Stimulated activated CD4-positive, alpha-beta T cell treated with anti-CD3 and anti-CD28 coated beads, Interleukin-15, amount 100 ng/mL, for 48 hours (primary cell): ENCODE measurements at places on chromosomes 5 and 9.

DNA sequence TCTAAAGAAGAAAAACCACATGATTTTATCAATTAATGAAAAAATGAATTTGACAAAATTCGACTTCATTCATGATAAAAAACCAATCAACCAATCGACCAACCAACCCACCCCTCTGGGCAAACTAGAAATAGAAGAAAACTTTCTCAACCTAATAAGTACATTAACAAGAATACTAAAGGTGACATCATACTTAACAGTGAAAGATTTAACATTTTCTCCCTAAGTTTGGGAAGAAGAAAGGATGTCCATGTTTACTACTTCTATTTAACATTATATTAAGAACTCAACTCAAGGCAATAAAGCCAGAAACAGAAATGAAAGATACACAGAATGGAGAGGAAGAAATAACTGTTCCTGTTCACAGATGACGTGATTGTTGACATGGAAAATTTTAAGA is 476.1 kb upstream of the MEF2C start:
- no peak for DNase-seq

DNA sequence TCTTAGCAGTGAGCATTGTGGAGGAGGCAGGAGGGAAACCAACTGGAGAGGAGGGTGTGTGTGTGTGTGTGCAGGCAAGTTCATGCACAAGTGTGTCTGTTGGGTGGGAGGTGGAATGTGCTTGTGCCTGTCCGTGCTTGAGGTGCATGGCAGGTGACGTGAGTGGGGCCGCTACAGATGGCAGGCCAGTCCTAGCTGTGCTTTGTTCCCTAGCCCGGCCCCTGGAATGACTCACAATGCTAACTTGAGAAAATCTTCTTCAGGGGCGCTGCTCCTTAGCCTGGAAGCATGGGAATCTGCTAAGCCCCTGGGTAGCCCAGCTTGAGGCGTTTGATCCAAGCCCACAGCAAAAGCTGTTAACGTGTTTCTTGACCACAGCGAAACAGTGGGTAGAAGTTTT is 25.0 kb upstream of the DMRT2 start:
- DNase-seq, result no peak

GRCh38 chr5:35762368-35762767 is 94.3 kb upstream of the IL7R start:
- DNase-seq, result no peak

DNA sequence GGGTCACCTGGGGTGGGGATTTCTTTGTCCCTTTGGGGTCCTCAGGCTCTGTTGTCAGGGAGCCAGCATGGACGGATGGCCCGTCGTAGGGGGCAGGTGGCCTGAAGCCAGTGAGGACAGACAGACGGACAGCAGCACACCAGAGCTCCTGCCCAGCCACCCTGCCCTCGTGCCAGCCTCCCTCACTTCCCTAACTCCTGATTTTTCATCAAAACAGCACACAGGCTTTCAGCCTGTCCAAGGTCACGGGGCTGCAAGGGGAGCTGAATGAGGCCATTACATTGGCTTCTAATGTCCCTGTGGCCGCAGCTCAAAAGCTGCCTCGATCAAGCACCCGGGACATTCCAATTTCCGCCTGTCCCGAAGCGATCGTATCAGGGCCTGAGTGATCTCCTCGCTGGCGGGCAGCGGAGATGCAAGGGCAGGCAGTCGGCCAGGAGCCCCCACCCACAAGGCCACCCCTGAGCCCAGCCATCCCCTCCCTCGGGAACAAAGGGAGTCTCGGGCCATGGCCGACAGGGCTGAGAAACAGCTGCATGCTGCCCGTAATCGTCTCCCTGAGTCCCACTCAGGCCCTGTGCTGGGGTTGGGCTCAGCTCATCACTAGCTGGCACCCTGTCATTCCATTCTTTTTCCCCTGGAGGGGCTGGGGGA is 50.5 kb upstream of the RNU6ATAC start:
- no peak for DNase-seq

DNA sequence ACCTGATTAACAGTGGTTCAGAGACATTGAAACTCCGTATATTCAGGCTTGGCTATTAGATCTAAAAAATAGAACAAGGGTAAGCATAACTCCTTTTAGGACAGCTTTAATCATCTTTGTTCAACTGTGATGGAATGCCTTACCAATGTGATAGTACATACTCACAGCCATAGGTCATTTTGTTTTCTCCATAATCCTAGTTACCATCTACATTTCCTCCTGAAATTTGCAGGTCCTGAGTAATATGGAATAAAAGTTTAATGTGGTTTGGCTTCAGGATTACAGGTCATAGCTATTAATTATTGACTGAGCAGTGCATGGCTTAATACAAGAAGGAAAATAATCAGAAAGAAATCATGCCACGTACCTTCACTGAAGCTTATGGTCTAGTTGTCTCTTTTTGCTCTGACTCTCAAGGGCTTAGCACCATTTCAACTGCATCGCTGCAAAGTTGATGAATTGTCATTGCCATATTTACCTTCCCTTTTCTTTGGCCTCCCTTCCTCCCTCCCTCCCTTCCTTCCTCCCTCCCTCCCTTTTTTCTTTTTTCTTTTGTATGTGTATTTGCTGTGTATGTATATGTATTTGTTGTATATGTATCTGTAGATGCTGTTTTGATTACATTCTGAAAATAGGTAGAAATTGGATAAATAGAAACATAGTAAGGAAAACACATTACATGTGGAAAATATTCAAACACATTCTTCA is 250.9 kb upstream of the ZNF608 start:
- no peak for DNase-seq

- no peak for DNase-seq
These were observed 366.8 kb downstream of the ARRDC3 start for GRCh38 chr5:91016322-91016721.

- DNase-seq, result no peak
These were observed 140.7 kb downstream of the MTX3 start for GRCh38 chr5:79850316-79850822.

DNA sequence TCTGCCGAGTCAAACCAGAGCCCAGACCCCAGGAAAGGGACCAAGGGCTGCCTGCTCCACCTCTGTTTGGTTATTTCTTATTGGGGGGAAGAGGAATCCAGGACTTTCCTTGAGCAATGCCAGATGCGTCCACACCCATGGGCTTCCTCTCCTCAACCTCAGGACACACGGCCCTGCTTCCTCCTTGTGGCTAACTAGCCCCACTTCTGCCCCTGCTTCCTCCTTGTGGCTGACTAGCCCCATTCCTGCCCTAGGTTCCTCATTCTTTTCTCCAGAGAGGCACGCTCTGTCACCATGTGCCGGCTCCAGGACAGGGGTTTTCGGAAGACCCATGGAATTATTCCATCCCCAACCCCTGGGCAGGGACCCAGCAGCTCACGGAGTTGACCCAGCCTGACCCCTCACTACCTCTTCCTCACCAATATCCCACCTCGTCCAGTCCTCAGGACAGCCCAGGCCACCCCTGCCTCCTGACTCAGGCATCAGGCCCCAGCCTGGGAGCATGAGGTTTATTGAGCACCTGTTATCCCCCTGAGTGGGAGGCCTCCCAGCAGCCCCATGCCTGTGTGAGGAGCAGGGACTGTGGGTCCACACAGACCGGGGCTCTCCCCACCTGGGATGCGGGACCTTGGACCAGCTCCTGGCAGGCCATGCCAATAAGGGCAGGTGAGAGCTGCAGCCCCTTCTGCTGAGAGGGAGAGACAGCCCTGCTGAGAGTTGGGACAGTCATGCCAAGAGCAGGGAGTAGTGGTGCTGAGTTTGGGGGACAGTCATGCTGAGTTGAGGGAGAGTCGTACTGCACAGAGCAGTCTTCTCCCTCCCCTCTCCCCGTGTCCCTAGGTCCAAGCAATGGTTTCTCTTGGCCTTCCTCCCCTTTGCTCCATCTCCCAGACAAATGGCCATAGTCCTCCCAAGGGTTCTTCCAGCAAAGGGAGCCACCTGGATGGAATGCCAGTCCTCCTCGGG is 11.8 kb upstream of the FCN1 start:
- no peak for DNase-seq

- DNase-seq, result no peak
These were observed 385.7 kb downstream of the BNC2 start for GRCh38 chr9:16484744-16485143.

DNA sequence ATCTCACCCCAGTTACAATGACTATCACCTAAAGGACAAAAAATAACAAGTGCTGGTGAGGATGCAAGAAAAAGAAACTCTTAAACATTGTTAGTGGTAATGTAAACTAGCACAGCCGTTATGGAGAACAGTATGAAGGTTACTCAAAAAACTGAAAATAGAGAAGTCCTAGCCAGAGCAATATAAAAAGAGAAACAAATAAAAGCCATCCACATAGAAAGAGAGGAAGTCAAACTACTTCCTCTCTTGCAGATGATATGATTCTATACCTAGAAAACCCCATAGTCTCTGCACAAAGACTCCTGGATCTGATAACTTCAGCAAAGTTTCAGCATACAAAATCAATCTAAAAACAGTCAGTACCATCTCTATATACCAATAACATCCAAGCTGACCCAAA is 221.5 kb upstream of the FAM174A start:
- no peak for DNase-seq

DNA sequence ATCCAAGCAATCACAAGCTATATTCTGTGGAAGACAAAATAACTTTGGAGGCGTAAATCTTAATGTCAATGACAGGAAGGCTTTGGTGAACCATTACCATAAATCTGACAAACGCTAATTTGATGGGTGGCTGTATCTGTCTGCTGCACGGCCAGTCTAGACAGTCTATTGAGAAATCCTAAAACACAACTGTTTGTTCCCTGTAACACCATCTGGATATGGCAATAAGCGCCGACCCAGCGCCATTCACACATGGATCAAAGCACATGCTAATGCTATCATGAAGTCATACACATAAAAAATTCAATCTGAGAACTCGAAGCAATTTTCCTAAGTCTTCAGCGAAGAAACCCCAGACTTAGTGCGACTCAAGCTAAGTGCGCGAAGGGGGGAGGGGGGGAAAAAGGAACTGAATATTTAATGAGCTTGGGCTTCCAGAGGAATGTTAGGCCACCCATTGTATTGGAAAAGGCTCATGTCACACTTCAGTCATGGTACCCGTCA is 95.1 kb downstream of the ARL15 start:
- no peak for DNase-seq

GRCh38 chr5:86970361-86970760 is 297.3 kb upstream of the RASA1 start:
- no peak for DNase-seq

DNA sequence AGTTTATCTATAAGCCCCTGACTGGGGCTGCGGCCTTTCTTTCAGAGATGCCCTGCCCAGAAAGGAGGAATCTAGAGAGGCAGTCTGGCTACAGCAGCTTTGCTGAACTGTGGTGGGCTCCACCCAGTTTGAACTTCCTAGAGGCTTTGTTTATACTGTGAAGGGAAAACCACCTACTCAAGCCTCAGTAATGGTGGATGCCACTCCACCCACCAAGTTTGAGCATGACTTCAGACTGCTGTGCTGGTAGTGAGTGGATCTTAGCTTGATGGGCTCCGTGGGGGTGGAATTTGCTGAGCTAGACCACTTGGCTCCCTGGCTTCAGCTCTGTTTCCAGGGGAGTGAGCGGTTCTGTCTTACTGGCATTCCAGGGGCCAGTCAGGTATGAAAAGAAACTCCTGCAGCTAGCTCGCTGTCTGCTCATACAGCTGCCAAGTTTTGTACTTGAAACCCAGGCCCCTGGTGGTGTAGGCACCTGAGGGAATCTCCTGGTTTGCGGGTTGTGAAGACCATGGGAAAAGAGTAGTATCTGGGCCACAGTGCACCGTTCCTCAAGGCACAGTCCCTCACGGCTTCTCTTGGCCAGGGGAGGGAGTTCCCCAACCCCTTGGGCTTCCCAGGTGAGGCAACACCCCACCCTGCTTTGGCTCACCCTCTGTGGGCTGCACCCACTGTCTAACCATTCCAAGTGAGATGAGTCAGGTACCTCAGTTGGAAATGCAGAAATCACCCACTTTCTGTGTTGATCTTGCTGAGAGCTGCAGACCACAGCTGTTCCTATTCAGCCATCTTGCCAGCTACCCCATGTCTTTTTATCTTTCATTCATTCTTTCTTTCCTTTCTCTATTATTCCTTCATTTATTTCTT is 211.8 kb upstream of the C9orf72 start:
- peak; percentile 4 for DNase-seq

DNA sequence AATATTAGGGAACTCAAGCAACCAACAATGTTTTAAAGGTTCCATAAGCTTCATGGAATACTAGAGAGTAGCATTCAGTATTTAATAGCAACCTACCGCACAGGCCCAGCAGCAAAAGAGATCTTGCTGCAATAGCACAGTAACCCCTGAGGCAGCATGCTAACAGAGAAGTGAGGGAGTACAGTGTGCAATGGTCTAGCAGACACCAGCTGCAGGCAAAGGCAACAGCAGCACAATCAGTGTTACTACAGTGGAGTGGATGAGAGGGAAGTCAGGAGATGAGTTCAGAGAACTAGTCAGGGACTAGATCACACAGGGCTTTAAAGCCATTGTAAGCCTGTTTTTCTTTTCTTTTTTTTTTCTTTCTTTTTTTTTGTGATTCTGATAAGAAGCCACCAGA is 2.8 kb downstream of the TICAM2 start:
- DNase-seq, result no peak

DNA sequence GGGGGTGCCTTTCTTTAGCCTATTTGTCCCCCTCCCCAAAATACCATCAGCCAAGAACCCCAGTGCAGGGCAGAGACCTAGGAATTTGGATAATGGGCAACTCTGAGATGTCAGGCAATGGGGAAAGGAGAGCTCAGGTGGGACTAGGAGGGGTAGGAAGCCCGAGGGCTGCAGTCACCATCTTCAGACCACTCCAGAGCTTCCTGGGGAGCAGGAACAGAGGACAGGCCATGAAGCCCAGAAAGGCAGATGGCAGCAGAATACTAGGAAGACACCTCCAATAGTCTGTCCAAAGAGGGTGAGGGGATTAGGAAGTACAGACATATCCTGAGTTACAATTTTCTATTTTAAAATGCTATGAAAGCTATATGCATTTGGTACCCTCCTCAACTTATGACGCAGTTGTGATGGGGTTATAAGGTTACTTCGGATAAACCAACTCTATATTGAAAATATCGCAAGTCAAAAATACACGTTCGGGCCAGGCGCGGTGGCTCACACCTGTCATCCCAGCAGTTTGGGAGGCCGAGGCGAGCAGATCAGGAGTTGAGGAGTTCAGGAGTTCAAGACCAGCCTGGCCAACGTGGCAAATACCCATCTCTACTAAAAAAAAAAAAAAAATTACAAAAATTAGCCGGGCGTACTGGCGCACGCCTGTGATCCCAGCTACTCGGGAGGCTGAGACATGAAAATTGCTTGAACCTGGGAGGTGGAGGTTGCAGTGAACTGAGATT is 34.6 kb upstream of the IL17B start:
- DNase-seq, result no peak

DNA sequence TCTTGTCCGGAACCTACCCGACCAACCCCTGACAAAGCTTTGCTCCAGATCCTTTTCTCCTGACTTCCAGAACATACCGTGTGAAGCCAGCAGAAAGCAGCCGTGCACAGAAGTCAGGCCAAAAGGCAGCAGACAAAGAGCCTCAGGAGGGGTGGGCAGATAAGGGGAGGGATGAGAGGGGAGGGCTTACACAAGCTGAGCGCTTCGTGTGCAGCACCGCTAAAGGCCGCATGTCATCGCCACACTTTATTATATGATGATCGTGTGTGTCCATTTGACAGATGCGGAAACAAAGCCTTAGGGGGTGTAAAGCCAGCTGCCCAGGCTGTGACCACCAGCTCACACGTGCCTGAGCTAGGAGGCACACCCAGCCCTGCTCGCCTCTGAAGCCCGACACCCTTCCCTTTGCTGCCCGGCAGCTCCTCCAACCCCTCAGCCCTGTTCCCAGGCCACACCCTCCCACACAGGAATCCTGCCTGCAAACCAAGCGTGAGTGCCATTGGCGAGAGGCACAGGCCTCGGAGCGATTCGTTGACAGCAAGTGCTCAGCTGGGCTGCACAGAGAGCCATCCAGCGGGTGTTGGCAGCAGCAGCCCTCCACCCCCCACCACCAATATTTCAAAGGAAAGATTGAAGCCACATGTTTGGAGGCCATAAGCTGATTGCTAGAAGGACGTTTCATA is 170.5 kb upstream of the SMIM23 start:
- DNase-seq, result no peak
